Upper lobe of right lung (tissue), 1 donor: ENCODE measurements at places on chromosomes 4 and X.
A peak's percentile ranks its signal among the peaks of the same experiment; 100 is the strongest.

GRCh38 chr4:182764642-182765041, 152.5 kb downstream of the DCTD start:
- no peak overlapping the region for H3K27ac ChIP-seq
- no peaks in the 10 kb centered on the region for H3K36me3 ChIP-seq
- DNase-seq, result no peak
- no peaks in the 10 kb centered on the region for H3K27me3 ChIP-seq

DNA sequence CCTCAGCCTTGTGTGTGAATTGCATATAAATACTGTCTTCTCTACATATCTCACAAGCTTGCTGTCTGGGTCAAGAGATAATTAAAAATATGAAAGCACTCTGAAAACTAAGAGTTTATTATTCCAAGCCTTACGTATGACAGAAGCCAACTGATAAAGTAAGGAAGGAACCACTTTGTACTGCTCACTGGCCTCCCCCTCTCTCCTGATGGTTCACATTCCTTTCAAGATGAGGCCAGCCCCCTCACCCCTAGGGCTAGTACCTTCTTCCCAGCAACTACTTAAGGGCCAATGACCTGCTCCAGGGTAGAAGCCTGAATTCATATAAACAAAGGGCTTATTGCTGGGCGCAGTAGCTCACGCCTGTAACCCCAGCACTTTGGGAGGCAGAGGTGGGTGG, 5.4 kb upstream of the SOWAHD start:
- H3K4me1 ChIP-seq, result no peaks in the 10 kb centered on the region
- no peak overlapping the region for H3K27ac ChIP-seq
- H3K36me3 ChIP-seq, result no peaks in the 10 kb centered on the region
- DNase-seq, result no peak
- H3K27me3 ChIP-seq, result no peaks in the 10 kb centered on the region
- H3K4me3 ChIP-seq, result no peak overlapping the region

DNA sequence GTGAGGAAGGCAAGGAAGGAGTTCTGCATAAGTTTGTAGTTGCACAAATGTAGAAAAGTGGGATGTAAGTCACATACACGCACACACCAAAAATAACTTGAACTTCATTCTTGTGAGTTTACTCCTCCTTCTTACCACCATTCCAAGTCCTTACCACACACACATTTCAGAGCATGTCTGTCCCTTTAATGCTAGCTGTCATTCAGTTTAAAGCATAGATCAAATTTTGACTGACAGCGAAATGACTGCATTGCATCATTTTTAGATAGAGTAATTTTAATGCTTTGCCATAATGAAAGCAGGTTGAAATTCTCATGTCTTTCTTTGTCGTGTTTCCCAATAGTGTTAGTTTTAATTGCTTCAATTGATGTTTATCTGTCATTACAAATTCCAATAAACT, 629.6 kb upstream of the HTR2C start:
- no peaks in the 10 kb centered on the region for H3K27me3 ChIP-seq
- no peak overlapping the region for H3K27ac ChIP-seq
- H3K36me3 ChIP-seq, result no peaks in the 10 kb centered on the region
- H3K4me3 ChIP-seq, result no peak overlapping the region
- no peak for DNase-seq
- no peaks in the 10 kb centered on the region for H3K4me1 ChIP-seq

DNA sequence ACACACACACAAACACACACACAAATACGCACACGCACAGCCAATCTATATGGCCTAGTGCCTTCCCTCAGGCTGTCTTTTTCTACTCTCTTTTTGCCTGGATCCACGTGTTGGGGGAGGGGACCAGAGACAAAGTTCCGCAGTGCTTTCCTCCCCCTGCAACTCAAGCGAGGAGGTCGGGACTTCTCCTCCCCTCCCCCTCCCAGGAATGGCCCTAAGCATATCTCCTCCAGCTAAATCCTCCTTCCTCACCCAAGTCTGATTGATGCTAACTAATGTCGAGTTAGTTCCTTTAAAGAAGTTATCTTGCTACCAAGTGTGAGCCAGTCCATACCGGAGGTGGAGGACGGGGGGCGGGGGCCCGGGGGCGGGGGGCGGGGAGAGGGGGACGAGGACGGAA, 141.2 kb upstream of the ZIC3 start:
- DNase-seq, result no peak
- H3K36me3 ChIP-seq, result no peaks in the 10 kb centered on the region
- H3K4me1 ChIP-seq, result peaks cover 5% of the 10 kb centered on the region
- no peak overlapping the region for H3K4me3 ChIP-seq
- no peak overlapping the region for H3K27ac ChIP-seq

- H3K27ac ChIP-seq, result no peak overlapping the region
- no peak for DNase-seq
- H3K27me3 ChIP-seq, result no peaks in the 10 kb centered on the region
- no peaks in the 10 kb centered on the region for H3K4me1 ChIP-seq
Measured at GRCh38 chr4:174657472-174657871, 135.2 kb upstream of the HPGD start.

DNA sequence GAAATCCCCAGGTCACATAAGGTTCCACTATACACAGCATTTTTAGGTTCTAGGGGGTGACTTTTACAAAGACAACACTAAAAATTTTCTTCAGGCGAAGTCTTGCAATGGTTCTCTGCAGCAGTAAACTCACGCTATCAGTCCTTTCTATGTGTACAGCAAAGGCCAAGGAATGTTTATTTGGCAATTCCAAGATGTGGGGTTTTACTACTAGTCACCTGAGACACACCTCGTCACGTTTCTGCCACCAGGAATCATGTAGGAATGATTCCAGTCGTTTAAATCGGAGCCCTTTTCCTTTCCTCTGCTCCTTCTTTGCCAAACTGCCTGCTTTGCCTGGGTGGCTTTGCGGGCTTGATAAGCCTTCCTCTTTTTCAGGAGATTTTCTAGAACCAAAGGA, 75.9 kb upstream of the ENPEP start:
- H3K36me3 ChIP-seq, result no peaks in the 10 kb centered on the region
- no peaks in the 10 kb centered on the region for H3K4me1 ChIP-seq
- H3K4me3 ChIP-seq, result no peak overlapping the region
- H3K27me3 ChIP-seq, result no peaks in the 10 kb centered on the region

DNA sequence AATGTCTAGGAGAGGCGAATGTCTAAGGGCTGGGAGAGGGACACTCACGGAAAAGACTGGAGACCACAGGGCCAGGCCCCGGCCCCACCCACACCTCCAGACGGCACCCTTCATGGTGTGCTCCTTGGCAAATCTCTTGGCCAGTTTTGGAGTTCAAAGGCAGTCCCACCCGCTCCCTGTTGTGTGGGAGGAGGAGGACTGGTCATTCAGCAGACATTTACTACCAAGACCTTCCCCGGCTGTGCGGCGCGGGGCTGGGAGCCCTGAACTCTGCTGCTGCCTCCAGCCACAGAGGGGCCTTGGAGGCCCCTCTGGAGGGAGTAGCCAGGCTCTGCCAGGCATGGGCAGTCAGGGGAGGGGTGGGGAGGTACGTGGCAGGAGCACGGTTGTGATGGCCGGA, 8.7 kb upstream of the TBC1D14 start:
- H3K4me1 ChIP-seq, result no peaks in the 10 kb centered on the region
- H3K27me3 ChIP-seq, result no peaks in the 10 kb centered on the region
- no peak overlapping the region for H3K4me3 ChIP-seq
- no peaks in the 10 kb centered on the region for H3K36me3 ChIP-seq
- DNase-seq, result no peak
- H3K27ac ChIP-seq, result no peak overlapping the region

DNA sequence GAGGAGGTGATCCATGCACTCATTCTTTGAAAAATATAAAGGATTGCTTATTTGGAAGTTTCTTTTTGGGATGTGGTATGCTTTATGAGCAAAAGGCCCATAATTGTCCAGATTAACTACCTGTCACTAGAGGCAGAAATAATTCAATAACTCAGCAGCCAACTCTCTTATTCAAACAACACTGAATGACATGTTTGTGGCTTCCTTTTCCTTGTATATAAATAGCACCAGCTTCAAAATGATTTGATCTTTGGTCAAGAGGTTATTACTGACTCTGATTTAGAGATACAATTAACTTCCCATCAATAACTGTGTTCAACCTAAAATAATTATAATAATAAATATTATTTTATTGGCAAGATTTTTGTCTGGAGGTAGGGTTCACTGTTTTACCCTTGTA, 232.3 kb downstream of the AFF2 start:
- no peaks in the 10 kb centered on the region for H3K4me1 ChIP-seq
- no peaks in the 10 kb centered on the region for H3K36me3 ChIP-seq
- no peaks in the 10 kb centered on the region for H3K27me3 ChIP-seq
- no peak overlapping the region for H3K27ac ChIP-seq
- no peak overlapping the region for H3K4me3 ChIP-seq

DNA sequence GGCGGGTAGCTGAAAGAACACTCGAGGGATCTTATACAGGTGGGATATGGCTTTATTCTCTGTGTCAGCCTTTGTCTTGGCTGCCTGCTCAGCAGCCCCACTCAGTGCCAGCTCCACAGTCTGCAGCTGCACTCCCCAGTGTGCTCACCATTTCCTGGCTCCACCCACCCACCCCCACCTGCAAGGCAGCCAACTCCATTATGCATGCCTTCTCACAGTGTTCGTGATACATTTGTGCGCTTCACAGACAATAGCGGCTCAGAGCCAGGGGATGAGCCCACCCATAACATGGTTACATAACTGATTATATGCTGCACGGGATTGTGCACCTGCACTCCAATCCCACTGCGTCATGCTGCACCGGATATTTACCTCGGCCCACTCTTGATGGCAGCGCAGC, 8.8 kb upstream of the TMEM128 start:
- H3K4me3 ChIP-seq, result no peak overlapping the region
- no peak for DNase-seq
- H3K36me3 ChIP-seq, result no peaks in the 10 kb centered on the region
- no peaks in the 10 kb centered on the region for H3K27me3 ChIP-seq
- no peak overlapping the region for H3K27ac ChIP-seq

GRCh38 chr4:177687117-177687516, 244.9 kb upstream of the AGA start:
- no peak overlapping the region for H3K27ac ChIP-seq
- H3K27me3 ChIP-seq, result no peaks in the 10 kb centered on the region
- H3K4me1 ChIP-seq, result no peaks in the 10 kb centered on the region
- H3K36me3 ChIP-seq, result no peaks in the 10 kb centered on the region
- DNase-seq, result no peak

- DNase-seq, result no peak
- no peaks in the 10 kb centered on the region for H3K27me3 ChIP-seq
- no peaks in the 10 kb centered on the region for H3K36me3 ChIP-seq
- no peak overlapping the region for H3K27ac ChIP-seq
- no peak overlapping the region for H3K4me3 ChIP-seq
Measured at GRCh38 chr4:134585972-134586371, 384.4 kb upstream of the PABPC4L start.

- no peak overlapping the region for H3K27ac ChIP-seq
- peaks cover 6% of the 10 kb centered on the region for H3K4me1 ChIP-seq
- H3K27me3 ChIP-seq, result no peaks in the 10 kb centered on the region
- H3K4me3 ChIP-seq, result no peak overlapping the region
Measured at GRCh38 chr4:140305053-140305452, 68.4 kb upstream of the SCOC start.

- no peaks in the 10 kb centered on the region for H3K4me1 ChIP-seq
- no peak overlapping the region for H3K4me3 ChIP-seq
- no peaks in the 10 kb centered on the region for H3K27me3 ChIP-seq
- H3K36me3 ChIP-seq, result no peaks in the 10 kb centered on the region
- no peak overlapping the region for H3K27ac ChIP-seq
Measured at GRCh38 chrX:39675619-39676018, 422.1 kb downstream of the BCOR start.

DNA sequence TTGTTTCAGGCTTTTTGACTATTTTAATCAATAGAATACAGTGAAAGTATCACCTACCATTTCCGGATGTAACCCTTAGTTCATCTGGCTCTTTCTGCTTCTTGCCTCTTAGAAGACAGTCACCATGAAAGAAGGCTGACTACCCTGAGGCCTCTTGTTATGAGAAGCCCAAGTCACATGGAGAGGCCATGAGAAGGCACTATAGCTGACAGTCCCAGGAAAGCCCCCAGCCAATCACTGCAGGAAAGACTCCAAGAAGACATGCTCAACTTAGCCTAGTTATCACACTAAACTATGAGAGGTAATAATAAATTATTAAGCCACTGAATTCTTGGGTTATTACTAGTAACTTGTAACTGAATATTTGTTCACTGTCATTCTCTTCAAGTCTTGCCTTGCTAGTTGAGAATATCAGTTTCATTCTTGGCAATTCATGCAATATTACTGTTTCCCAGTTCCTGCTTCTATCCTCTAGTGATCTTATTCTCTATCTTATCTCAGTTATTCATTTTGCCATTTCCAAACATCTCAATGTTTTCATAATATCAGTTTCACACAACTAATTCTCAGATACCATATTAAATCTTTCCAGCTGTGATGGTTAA, 57.1 kb upstream of the GUCY1A1 start:
- H3K4me1 ChIP-seq, result no peaks in the 10 kb centered on the region
- H3K36me3 ChIP-seq, result no peaks in the 10 kb centered on the region
- H3K4me3 ChIP-seq, result no peak overlapping the region
- DNase-seq, result no peak

DNA sequence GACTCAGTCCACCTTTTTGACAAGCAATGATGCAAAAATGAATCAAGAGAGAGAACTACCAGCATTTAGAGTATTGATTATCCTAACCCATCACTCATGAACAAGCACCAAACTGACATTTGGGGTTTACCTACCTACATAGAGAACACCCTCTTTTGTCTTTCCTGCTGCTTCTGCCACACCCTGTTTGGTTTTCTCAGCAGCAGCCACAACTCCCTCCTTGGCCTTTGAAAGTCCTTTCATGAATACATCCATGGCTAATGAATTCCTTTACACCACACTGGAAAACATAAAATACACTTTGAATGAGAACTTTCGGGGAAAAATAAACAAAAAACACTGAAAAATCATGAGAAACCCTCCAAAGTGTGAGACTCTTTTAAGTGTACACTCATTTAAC, 1.5 kb downstream of the SNCA start:
- H3K27ac ChIP-seq, result no peak overlapping the region
- DNase-seq, result no peak
- H3K4me3 ChIP-seq, result peak overlapping the region; percentile 63
- peaks cover 8% of the 10 kb centered on the region for H3K4me1 ChIP-seq
- peaks cover 44% of the 10 kb centered on the region for H3K27me3 ChIP-seq

DNA sequence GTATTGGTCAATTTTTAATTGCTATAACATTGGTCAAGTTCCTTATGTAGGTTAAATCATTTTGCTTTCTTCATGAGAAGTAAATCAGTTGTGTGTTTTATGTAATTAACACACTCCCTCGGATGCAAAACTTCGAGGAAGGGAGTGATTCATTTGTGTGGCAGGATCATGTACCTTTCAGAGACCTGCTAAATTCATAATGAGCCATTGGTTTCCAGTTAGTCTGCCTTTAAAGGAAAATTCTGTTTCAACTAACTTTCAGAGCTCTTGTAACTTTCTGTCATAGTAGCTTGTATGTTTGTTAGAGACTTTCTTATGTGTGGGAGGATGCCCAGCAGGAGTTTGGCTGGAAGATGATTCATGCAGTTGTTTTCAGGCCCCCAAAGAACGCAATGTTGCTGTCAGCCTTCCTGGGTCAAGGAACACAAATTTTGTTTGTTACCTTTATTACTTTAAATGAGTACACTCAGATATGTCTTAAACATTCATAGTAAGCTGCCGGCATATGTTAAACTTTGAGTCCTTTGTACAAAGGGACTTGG, 72.1 kb downstream of the GPR101 start:
- no peak overlapping the region for H3K4me3 ChIP-seq
- H3K4me1 ChIP-seq, result no peaks in the 10 kb centered on the region

- peak; percentile 91 for DNase-seq
- peak overlapping the region; percentile 18 for H3K27ac ChIP-seq
- H3K4me1 ChIP-seq, result no peaks in the 10 kb centered on the region
- peak overlapping the region; percentile 16 for H3K4me3 ChIP-seq
Measured at GRCh38 chrX:153226344-153227185, 47.5 kb downstream of the MAGEA1 start.

GRCh38 chr4:26088433-26088928, 174.5 kb downstream of the SMIM20 start:
- H3K4me3 ChIP-seq, result no peak overlapping the region
- no peak for DNase-seq
- no peaks in the 10 kb centered on the region for H3K27me3 ChIP-seq
- H3K4me1 ChIP-seq, result no peaks in the 10 kb centered on the region
